ENCODE measurements at places on chromosomes 2 and 18.

- DNase-seq, result no peak
Measured at GRCh38 chr2:223100061-223100511, 48.1 kb downstream of the KCNE4 start.

- DNase-seq, result no peak
Measured at GRCh38 chr2:99725820-99726219, 236.0 kb upstream of the REV1 start.

- no peak for DNase-seq
Measured at GRCh38 chr2:14239605-14240004, 392.9 kb upstream of the LRATD1 start.

- DNase-seq, result no peak
Measured at GRCh38 chr2:85250045-85250444, 77.7 kb downstream of the TGOLN2 start.

- no peak for DNase-seq
Measured at GRCh38 chr2:112187046-112187715, 49.0 kb downstream of the FBLN7 start.

- no peak for DNase-seq
Measured at GRCh38 chr2:14517731-14518130, 114.8 kb upstream of the LRATD1 start.

- DNase-seq, result no peak
Measured at GRCh38 chr2:142175813-142176338, 45.1 kb upstream of the LRP1B start.

- no peak for DNase-seq
Measured at GRCh38 chr2:238790833-238791230, 57.1 kb upstream of the TWIST2 start.

DNA sequence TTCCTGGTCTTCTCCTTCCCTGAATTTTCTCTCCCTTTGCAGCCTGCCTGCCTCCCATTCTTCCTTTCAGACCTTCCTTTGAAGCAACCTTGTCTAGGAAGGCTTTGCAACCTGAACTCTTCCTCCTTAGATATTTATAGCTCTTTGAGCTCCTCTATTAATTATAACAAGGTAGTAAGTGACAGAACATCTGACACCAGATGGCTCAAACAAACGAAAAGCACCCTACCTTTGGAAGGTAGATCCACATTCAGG lies 57.2 kb upstream of the SLC1A4 start:
- DNase-seq, result no peak

DNA sequence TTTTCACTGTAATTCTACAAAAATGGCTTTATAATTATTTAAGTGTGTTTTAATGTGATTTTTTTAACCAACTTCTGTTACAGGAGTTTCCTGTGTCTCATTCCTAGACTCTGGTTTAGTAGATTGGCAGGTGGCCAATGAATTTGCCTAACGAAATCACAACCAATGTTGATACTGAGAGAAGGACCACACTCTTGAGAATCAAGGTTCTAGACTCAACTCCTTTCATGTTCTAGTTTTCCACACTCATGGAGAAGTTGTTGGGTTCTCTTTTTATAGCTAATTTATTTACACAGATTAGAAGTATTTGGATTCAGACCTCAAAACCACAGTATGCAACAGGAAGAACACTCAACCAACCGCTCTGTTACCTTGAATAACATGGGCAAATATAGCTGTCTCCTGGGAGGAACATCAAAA lies 22.6 kb upstream of the USP34 start:
- no peak for DNase-seq

GRCh38 chr2:64408031-64408430 lies 45.9 kb upstream of the LGALSL start:
- DNase-seq, result no peak

- no peak for DNase-seq
Measured at GRCh38 chr2:137772451-137772850, 191.8 kb upstream of the HNMT start.

DNA sequence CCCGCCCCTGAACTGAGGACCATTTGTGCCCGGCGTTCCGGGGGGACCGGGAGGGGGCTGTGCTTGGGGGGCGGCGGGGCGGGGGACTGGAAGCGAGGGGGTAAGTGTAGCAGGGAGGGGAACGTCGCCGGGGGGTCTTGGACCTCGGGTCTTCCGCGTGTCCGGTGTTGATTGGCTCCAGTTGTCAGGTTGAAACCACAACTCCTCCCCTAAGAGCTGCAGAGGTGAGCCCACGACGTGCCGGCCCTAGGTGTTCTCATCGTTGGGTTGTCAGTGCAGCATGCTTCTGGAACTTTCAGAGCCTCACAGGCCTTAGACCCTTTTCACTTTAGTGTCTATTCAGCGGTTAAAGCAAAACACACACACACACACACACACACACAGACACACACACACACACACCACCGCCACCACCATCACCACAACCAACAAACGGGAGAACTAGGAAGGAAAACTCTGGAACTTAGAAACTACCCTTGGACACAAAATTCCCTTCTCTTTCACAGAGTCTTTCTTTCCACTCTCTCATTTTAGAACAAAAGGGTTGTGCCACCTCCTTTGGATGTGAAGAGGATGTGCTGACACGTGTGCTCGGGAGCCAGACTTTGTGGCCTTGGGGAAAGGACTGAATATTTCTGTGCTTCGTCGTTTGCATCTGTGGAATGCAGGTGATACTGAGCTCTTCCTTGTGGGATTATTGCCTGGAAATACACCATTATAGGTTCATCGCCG lies 6.7 kb upstream of the DLX2 start:
- no peak for DNase-seq

DNA sequence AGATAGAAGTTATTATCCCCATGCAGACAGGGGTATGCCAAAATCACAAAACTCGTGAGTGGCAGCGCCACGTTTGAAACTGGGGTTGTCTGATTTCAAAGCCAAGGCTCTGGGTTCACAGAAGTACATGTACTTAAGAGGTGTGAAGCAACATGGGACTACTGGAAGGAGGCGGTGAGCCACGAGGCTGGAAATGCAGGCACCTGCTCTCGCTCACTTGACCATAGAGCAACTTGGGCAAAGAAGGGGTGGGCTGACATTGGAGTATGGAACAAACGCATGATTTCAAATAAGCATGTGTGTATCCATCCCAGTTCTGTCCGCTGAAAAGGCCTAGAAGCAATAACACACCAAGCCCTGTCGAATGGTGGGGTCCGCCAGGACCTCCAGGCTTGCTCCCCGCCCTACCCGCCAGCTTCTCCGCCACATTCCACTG lies 593 bp upstream of the ACTR2 start:
- no peak for DNase-seq

DNA sequence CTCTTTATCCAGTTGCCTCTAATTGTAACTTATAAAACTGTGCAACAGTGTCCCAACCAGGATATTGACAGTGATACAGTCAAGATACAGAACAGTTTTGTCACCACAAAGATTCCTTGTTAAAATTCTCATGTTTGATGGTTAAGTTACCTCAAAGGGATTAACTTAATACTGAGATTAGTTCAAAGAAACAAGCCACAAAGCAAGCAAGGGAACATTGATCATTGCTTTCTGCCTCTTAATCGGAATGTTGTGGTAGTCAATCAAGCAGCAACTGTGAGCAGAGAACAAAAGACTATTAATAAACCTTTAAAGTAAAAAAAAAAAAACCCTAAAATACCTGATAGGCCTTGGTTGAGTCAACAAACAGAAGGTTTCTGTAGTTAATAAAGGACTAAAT lies 352.3 kb downstream of the PARD3B start:
- DNase-seq, result no peak

GRCh38 chr2:221569425-221569845 lies 2.7 kb downstream of the EPHA4 start:
- no peak for DNase-seq

DNA sequence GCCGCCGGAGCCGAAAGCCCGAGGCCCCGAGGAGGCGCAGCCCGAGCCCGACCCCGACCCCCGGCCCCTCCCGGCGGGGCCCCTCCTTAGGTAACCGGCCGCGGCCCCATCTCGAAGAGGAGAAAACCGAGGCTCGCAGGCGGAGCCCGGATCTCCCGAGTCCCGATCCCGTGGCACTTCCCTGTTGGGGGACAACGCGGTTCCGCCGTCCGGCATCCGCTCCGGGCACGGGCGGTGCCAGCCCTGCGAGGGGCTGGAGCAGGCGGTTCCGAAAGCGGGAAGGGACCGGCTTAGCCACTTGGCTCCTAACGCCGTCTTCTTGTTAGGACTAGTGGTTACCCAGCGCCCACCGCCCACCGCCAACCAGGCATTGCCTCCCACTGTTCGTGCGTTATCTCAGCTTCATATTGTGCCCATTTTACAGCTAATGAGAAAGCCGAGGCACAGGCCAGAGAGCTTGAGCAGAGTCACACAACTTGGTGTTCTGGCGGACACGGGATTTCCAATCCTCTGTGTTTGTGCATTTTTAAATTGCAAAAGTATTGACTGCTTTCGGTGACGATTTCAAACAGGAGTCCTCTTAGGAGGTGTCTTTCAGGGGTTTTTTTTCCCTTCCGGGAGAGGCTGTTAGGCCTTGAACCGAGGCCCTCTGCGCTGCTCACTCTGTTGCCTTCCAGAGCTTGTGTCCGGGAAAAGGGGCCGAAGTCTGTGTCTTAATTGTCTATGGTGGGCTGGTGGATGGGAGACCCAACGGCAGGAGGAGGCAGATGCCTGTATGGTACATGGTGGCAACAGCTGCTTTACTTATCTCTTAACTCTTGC lies 562 bp downstream of the CENPA start:
- DNase-seq, result no peak

- peak; percentile 55 for DNase-seq
Measured at GRCh38 chr2:219441451-219442255, 7.0 kb downstream of the SPEG start.

GRCh38 chr2:25354116-25354515 lies 12.4 kb upstream of the DNMT3A start:
- no peak for DNase-seq

DNA sequence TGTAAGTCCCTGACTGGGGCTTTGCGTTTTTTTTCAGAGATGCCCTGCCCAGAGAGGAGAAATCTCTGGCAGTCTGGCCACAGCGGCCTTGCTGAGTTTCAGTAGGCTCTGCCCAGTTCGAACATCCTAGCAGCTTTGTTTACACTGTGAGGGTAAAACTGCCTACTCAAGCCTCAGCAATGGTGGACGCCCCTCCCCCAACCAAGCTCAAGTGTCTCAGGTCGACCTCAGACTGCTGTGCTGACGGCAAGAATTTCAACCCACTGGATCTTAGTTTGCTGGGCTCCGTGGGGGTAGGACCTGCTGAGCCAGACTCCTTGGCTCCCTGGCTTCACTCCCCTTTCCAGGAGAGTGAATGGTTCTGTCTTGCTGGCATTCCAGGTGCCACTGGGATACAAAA lies 31.7 kb downstream of the L3MBTL4 start:
- DNase-seq, result no peak

DNA sequence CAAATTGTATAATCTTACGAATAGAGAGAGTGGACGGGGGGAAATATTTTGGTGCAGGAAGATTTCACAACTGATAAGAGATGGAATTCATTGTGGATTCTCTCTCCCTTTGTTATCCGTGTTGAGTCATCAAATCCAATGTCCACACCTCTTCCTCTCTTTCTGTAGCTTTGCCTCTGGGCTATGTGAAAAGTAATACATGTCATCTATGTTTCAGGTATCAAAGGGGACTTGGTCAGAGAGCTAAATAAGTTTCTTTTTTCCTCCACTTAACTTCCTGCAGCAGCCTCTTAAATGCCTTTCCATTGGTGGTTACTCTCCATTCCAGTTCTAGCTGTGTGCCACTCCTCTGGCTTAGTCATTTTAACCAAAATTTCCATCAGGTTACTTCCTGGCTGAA lies 169.3 kb upstream of the NXPH2 start:
- DNase-seq, result no peak

DNA sequence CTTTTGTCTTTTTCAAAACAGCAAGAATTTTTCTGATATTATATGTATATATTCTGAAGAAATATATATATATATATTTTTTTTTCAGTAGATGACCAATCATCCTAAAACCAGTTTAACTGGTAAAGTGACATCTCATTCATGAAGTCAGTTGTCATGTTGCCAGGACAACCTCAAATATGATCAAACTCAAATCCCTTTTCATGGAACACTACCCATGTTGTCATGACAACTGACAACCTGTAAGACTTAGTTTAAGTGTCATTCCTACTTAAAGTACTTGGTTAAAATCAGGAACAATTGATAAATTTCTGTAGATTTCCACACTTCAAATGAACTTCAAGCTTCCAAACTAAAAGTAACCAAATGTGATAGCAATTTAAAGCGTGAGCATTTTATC lies 101.8 kb upstream of the ERBB4 start:
- DNase-seq, result no peak

DNA sequence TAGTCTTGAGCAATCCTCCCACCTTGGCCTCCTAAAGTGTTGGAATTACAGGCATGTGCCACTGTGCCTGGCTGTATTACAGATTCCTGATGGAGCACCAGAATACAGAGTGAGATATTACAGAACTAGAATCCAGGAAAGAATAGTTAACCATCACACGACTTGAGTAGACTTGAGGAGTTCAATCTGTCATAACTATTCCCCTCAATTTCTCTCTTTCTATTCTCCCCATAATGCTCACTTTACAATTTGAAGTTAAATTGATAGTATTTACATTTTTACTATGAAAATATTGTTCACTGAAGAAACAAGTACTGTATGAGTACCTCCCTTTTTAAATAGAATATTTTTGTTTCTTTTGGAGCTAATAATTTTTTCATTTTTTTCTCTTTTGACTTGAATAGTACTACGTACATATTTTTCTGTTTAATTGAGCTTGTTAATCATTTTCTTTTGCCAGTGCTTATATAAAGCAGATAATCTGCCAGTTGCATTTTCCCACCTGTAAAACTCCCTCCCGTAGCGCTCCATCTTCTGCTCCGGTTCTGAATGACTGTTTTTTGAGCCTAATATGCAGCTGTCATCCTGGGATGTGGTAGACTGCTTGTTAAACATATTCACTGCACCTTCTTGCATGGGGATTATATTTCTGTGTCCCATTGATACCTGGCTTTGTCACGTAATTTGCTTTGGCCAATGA lies 105.5 kb downstream of the MYCN start:
- no peak for DNase-seq

DNA sequence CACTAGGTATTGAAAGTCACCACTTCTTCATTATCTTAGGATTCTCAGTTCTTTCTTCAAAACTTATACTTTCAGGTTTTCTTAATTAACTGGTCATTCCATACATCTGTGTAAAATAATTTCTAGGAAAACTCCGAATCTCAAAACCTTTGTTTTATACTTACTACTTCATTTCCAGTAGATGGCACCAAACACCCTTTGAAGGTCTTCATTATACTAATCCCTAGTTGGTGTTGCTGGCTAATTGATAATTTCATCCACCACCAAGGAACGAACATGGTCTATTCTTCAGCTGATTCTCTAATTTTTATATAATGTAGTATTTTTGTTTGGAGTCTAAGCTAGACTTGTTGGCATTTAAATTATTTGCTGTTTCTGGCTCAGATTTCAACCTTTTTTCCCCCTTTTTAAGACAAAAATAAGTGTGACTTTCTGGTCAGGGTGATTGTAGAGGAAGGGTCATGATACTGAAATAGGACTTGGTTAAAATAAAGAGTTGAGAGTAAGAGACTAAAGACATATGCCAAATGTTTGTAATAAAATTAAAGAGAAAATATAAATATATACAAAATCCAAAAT lies 2.8 kb upstream of the MXD1 start:
- no peak for DNase-seq

DNA sequence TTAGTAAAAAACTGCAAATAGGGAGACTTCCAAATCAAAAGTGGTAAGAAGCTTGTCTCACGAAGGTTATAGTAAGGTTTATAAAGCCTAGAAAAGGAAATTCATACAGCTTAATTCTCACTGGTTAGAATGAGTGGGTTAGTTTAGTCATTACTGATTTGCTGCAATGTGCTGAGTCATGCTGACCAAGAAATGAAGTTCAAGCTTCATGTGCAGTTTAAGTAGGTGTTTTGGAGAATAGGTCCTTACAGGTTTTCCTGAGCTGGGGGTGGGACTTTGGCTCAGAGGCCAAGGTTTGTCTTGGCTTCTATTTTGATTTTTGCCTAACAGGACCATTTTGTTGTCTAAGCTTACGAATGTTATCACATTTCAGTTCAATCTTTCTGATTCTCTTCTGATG lies 15.1 kb downstream of the CLIP4 start:
- DNase-seq, result no peak
